ENCODE measurements at places on chromosomes 5 and 9.

DNA sequence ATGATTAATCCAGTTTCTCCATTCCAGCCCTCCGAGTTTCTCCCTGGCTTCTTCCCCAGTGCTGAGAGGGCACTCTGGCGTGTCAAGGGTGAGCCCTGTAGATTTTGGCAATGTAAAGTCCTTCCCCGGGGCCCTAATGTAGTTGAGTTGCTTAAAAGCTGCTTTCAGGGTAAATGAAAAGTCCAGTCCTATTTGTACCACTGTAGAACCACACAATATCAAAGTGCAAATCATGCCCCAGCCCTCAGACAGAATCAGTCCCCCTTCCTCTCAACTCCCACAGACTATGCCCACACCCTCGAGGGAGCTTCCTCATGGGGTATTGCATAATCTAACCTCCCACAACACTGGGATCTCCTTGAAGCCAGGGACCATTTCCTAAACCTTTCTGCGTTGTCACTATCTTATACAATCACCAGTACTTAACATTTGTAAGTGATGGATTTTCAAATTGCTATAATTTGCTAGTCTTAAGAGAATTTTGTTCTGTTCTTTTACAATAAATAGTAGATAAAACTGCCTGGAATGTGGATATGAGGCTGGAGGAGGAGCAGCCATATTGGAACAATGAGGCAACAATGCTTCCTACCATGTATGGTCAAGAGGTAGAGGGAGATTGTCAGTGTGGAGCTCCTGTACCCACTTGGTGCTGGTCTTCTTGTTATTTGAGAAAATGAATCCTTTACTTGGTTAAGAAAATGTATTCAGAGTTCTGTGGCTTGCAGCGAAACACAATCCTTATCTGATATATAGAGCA, 34.4 kb downstream of the ZNF366 start:
- no peak for DNase-seq

- DNase-seq = no peak
These were observed 3.4 kb downstream of the SMIM3 start for GRCh38 chr5:150781706-150782614.

DNA sequence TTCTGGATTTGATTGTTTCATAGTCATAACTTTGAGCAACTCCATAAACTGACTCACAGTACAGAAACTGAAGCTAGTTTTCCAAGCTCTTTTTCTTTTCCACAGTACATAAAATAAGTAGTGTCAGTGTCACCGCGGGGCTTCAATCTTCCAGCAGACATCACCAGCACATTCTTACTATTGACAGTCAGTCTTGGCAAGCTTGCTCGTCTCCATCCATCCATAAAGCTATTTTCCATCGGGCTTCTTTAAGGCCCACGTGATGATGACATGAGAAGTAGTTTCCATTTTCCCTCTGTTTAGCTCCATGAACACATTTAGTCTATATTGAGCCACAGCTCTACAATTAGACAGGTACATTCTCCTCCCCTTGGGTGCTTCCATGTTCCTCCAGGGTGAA, 443.4 kb downstream of the KDM4C start:
- no peak for DNase-seq

DNA sequence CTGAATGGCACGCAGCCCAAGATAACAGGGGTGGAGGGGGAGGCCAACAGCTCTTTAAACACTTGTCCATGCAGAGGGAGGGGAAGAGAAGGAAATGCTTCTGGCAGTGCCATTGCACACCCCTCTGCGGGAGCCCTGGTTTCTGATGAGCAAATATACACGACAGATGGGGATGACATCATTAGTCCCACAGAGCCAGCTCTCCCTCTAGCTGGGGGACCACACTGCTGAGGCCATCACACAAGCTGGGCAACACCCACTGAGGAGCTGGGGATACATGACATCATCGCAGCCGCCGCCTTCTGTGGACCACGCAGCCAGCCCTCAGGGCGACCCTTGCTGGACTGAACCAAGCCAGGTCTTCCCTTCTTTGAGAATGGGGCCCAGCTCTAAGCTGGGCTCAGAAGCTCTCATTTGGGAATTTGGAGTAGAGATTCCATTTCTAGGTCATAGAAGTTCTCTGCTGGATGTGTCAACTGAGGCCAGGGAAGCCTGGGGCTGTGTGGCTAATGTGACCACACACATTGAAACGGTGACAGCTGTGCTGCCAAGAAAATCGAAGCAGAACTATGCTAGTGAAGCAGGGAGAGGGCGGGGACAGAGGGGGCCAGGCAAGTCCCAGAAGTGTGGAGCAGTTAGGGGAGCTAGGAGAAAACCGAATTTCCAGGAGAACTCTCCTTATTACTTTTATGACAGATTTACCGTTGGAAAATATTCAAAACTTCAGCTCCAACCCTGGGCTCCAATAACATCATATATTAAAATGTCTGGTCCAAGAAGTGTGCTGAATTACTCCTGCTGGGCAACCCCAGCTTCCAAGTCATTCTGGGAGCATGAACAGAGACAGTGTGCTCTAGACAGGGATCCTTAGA, 79.5 kb downstream of the PRRT1B start:
- no peak for DNase-seq

GRCh38 chr9:114709636-114710035, 27.6 kb upstream of the TEX48 start:
- DNase-seq = no peak

- no peak for DNase-seq
These were observed 94.1 kb upstream of the RANBP6 start for GRCh38 chr9:6109571-6109970.

DNA sequence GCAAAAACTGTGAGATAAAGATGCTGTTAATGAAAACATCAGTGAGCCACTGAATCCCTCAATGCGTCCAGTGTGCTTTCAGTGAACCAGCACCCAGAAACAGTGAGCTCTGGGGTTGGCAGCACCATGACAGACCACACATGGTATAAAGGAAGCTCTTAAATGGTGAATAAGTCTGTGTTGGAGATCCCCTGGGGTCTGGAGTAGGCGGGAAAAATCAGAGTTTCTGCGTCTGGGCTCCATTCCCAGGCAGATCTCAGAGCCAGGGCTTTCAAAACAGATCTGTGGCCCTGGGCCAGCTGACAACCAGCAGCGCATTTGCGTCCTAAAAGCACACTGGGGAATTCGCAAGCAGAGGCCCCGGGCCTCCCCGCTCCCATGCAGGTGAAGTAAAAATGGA, 233.5 kb downstream of the FRMD3 start:
- no peak for DNase-seq

GRCh38 chr5:53429706-53430105, 50.7 kb upstream of the FST start:
- no peak for DNase-seq

DNA sequence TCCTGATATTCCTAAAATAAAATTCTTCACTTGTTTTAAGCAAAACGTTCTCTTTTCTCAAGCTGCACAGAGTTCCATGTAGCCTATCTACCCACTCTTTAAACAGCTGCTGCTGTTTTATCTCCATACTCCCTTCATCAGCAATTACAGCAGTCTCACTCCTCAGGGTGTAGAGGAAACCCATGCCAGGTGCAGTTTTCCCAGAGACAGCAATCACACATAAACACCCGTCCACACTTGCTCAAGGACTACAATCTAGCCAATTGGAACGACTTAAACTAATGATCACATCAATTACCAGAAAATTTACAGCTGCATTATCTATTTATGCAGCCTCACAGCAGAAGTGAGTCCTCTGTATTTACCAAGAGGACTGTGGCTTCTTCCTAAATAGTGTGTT, 141.7 kb downstream of the HTR1A start:
- DNase-seq = no peak

DNA sequence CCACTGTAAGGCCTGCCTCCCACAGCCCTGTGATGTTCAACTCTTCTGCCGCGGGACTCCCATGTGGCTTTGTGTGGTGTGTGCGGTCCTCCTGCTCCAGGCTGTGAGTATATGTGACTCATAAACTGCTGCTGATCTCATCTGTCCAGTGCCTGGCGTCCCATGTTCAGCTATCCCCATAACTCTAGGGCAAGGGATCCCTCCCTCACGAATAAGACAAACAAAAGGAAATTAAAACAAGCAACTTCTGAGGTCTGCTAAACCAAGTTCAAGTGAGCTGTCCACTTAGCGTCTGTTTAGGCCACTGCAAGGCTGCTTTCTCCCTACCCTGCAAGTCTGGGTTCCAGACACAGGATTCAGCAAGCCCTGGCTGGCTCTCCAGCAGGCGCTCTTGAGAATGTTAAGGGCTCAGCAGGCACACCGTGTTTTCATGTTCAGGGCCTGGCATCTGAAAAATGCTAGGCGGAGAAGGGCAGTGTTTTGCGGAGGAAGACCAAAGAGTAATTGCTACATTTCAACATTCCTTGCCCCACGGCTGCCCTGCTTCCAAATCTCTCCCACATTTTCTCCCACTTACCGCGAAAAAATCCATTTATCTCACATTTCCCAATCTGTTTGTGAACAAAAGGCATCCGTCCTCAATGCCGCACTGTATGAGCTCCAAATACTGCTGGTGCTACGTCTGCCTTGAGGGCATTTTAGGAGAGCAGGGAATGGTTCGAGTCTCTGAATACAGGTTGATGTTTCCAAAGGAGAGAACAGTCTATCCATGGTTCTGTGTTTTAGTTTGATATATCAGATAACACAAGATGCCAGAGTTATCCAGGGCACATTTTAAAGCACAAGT, 280.2 kb downstream of the SEMA5A start:
- no peak for DNase-seq

GRCh38 chr5:16450163-16450562, 15.4 kb downstream of the ZNF622 start:
- no peak for DNase-seq

GRCh38 chr9:121285835-121286687, 18.1 kb downstream of the GSN start:
- no peak for DNase-seq

DNA sequence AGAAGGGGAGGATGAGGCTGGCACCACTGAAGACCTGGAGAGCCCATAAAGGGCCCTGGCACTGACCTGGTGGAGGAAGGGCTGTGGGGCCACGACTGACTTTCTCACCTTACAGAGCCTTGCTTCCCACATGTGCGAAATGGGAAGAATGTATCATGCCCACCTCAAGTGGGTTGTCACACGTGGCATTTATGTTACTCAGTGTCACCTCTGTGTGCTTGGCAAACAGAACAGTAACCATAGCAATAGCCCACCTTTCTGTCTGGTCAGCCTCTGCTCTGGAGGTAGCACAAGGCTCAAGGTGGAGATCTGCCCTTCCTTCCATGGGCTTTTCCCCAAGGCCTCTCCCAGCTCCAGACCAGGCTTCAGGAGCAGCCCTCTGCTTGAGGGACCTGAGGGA, 16.7 kb downstream of the TCF7 start:
- no peak for DNase-seq

GRCh38 chr9:20646656-20647055, 24.4 kb upstream of the MLLT3 start:
- no peak for DNase-seq

DNA sequence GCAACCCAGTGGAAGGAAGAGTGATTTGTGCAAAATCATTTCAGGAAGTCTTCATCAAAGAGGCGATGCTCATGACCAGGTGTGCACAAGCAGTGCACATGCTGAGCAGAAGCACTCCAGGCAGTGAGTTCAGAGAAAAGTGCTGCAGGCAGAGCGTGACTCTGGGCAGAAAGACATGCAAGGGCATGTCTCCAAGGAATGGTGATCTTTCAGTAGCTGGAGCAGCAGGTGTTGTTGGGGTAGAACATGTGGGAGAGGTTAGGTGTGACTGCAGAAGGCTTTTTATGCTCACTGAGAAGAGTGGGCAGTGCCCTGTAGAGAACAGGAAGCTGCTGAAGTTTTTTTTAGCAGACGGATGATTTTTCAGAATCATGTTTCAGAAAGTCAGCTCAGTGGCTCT, 545.4 kb upstream of the TLE4 start:
- no peak for DNase-seq

- DNase-seq = no peak
These were observed 302.4 kb downstream of the CHSY3 start for GRCh38 chr5:130206686-130207085.

DNA sequence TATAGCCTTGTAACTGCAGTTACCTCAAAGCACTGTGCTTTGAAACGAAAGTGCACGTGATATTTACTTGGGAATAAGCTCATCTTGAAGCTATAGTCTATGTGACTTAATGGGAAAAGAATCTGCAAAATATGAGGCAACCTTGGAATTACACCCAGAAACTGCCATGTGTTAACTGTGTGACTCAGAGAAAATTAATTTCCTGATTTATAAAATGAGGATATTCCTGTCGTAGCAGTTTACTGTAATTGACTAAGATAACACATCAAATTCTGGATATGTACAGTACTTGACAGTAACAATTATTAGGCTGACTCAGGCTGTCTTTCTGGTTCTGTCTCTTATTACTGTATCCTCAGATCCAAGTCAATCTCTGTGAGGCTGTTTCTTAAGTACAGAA, 1079.9 kb upstream of the ACO1 start:
- DNase-seq = no peak

DNA sequence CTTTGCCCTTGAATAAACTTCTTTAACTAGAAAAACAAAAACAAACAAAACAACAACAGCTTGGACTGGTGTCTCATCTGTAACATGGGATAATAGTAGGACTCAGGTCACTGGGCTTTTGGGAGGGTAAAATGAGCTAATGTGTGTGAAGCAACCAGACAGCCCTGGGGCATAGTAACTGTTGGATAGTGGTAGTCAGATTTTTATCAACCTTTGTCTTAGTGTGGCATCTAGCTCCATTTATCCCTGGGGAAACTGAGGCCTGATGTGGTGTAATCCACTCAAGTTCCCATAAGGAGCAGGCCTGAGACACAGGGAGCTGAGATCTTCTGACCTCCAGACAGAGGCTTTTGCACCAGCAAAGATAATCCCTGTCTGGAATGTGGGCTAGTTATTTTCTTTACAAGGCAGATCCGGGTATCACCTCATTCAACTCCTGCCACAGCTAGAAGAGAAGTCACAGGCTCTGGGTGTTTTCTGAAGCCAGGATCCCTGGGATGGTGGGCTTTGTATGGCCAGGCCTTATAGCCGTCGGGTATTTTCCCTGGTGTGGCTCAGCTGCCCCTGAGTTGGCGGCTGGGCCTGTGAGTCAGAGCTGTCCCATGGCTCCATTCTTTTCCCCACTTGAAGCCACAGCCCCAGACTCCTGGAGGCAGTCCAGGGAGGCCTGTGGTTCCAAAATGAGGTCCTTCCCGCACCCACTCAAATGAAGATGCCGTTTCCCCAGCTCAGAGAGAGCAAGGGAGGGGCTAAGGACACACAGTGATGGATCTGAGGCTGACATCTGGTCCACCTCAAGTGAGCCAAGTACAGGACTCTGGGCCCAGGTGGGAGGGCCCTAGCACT, 26.1 kb upstream of the CSF1R start:
- DNase-seq = no peak

GRCh38 chr5:67187006-67187715, 9.4 kb downstream of the CD180 start:
- DNase-seq = no peak

All from activated CD8-positive, alpha-beta memory T cell treated with anti-CD3 and anti-CD28 coated beads for 48 hours (primary cell).